ENCODE measurements at places on chromosomes 2 and 18.

DNA sequence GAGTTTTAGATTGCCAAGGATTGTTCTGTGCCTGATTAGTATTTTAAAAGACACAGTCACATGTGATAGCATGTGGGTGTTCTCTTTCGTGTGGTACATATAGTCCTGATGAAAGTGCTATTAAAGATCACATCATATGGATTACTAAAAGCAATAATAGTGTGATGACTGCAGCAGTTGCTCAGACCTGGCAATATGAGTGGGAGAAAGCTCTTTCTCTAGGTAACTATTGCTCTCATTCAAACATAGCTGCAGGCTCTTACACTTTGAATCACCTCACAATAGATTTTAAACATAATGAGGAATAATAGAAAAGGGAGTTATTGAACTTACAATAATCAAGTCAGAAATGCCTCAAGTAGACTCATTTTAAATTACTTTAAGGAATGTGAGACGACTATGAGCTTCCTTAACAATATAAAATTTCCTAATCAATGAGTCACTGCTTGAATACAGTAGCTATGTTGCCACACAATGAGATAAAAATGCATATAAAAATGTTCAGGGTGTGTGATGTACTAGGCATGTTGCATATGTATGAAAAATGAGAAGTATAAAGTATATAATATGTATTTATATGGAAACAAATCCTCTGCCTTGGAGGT lies 452.1 kb downstream of the TMX3 start:
- no peak overlapping the region for H3K4me3 ChIP-seq
- H3K36me3 ChIP-seq, result no peaks in the 10 kb centered on the region

GRCh38 chr2:62186156-62186905 lies 9.6 kb upstream of the B3GNT2 start:
- no peaks in the 10 kb centered on the region for H3K4me1 ChIP-seq
- H3K27ac ChIP-seq, result no peak overlapping the region
- peaks cover 13% of the 10 kb centered on the region for H3K27me3 ChIP-seq
- no peaks in the 10 kb centered on the region for H3K36me3 ChIP-seq

GRCh38 chr2:64090264-64090663 lies 54.0 kb downstream of the PELI1 start:
- no peaks in the 10 kb centered on the region for H3K27me3 ChIP-seq
- H3K27ac ChIP-seq, result no peak overlapping the region
- H3K4me3 ChIP-seq, result no peak overlapping the region
- H3K36me3 ChIP-seq, result peaks cover 31% of the 10 kb centered on the region

DNA sequence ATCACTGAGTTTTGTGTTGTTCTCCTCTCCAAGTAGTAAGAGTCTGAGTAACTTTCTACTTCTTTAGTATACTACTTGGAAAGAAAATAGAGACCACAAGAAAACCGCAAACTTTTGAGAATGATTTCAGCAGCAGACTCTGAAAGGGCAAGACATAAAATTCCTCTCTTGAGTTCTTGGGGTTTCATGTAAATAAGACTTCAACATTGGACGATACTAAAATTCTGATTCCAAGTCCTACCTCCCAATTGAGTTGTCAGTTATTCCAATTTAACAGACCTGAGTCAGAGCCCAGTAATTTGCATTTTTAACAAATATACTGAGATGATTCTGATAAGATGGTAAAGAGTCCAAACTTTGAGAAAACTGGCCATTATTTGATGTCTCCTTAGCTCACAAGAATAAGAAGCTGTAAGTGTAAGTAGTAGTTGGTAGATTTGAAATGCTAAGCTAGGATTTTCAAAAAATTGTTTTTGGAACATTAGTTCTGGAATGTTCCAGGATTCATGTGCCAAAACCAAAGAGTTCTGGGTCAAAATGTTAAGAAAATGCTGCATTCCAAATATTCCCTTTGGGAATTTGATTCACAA lies 261.6 kb upstream of the SPOPL start:
- H3K27me3 ChIP-seq, result peaks cover 4% of the 10 kb centered on the region
- no peaks in the 10 kb centered on the region for H3K36me3 ChIP-seq
- peak overlapping the region; percentile 75 for H3K27ac ChIP-seq
- H3K4me3 ChIP-seq, result no peak overlapping the region
- peaks cover 58% of the 10 kb centered on the region for H3K4me1 ChIP-seq
- no peak for DNase-seq

GRCh38 chr18:58639751-58640427 lies 11.0 kb upstream of the ALPK2 start:
- no peak for DNase-seq
- H3K4me3 ChIP-seq, result no peak overlapping the region
- H3K4me1 ChIP-seq, result peaks cover 22% of the 10 kb centered on the region
- no peaks in the 10 kb centered on the region for H3K27me3 ChIP-seq

GRCh38 chr18:77906103-77906892 lies 656.6 kb downstream of the GALR1 start:
- H3K4me1 ChIP-seq, result no peaks in the 10 kb centered on the region
- H3K36me3 ChIP-seq, result no peaks in the 10 kb centered on the region
- no peaks in the 10 kb centered on the region for H3K27me3 ChIP-seq
- H3K4me3 ChIP-seq, result no peak overlapping the region
- no peak overlapping the region for H3K27ac ChIP-seq

- no peaks in the 10 kb centered on the region for H3K27me3 ChIP-seq
- no peak overlapping the region for H3K27ac ChIP-seq
- DNase-seq, result no peak
- H3K4me3 ChIP-seq, result no peak overlapping the region
- H3K36me3 ChIP-seq, result no peaks in the 10 kb centered on the region
These were observed 81.6 kb downstream of the AOX1 start for GRCh38 chr2:200667413-200667812.

DNA sequence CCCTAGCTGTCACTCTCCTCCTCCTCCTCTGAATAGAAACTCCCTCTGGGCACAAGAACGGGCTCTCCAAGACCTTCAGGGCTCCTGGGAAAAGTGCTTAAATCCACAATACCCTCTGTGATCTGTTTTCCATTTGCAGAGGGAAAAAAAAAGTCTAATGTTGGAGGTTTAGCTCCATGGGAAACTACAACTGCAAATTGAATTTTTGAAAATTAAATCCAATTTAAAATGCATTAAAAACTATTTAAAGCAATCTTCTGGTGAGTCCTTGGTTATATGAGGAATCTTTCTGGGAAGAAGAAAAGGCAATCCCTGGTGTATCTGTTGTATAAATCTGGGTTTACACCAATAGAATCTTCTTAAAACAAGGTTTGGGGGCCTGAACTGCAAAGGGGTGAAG lies 64.3 kb downstream of the NCKAP5 start:
- H3K27me3 ChIP-seq, result peaks cover 16% of the 10 kb centered on the region
- no peak for DNase-seq
- peaks cover 24% of the 10 kb centered on the region for H3K4me1 ChIP-seq
- peak overlapping the region; percentile 12 for H3K27ac ChIP-seq
- no peak overlapping the region for H3K4me3 ChIP-seq

DNA sequence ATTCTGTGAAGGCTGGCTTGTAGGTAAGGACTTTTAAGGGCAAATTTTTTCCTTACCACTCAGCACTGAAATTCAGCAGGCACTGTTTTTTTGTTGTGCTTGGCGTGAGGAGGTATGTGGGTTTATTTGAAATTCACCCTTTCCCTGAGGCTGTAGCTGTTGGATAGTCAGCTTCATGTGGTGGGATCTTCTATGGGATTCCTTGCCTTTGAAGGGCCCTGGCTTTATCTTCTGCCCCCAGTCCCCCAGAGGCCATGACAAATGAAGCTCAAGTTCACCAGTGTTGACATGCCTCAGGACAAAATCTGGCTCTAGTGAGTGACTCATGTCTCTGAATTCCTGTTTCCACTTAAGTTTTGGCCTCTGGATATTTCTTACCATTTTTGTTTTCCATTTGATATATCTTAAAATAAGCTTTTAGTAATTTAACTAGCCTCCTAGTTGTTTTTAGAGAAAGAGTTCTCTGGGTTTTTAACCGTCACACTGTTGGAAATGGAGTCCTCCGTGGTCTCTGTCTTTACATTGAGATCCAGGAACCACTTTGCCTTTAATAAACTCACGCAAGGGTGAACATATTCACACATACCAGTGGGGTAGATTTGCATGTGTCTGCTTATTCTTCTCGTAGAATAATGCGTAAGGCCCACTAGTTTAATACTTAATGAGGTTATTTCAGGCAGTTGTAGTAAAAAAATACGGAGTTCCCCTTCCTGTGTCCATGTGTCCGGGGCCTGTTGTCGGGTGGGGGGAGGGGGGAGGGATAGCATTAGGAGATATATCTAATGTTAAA lies 211.1 kb upstream of the FAM98A start:
- peaks cover 20% of the 10 kb centered on the region for H3K27me3 ChIP-seq
- H3K36me3 ChIP-seq, result no peaks in the 10 kb centered on the region
- peak overlapping the region; percentile 40 for H3K27ac ChIP-seq
- H3K4me1 ChIP-seq, result peaks cover 10% of the 10 kb centered on the region
- DNase-seq, result no peak

GRCh38 chr2:60867007-60867406 lies 14.4 kb upstream of the REL start:
- no peaks in the 10 kb centered on the region for H3K4me1 ChIP-seq
- DNase-seq, result peak; percentile 19
- no peaks in the 10 kb centered on the region for H3K27me3 ChIP-seq
- H3K27ac ChIP-seq, result no peak overlapping the region

GRCh38 chr2:50582164-50582563 lies 449.8 kb downstream of the NRXN1 start:
- no peak for DNase-seq
- peaks cover 2% of the 10 kb centered on the region for H3K27me3 ChIP-seq
- no peak overlapping the region for H3K27ac ChIP-seq
- no peaks in the 10 kb centered on the region for H3K4me1 ChIP-seq
- no peak overlapping the region for H3K4me3 ChIP-seq

DNA sequence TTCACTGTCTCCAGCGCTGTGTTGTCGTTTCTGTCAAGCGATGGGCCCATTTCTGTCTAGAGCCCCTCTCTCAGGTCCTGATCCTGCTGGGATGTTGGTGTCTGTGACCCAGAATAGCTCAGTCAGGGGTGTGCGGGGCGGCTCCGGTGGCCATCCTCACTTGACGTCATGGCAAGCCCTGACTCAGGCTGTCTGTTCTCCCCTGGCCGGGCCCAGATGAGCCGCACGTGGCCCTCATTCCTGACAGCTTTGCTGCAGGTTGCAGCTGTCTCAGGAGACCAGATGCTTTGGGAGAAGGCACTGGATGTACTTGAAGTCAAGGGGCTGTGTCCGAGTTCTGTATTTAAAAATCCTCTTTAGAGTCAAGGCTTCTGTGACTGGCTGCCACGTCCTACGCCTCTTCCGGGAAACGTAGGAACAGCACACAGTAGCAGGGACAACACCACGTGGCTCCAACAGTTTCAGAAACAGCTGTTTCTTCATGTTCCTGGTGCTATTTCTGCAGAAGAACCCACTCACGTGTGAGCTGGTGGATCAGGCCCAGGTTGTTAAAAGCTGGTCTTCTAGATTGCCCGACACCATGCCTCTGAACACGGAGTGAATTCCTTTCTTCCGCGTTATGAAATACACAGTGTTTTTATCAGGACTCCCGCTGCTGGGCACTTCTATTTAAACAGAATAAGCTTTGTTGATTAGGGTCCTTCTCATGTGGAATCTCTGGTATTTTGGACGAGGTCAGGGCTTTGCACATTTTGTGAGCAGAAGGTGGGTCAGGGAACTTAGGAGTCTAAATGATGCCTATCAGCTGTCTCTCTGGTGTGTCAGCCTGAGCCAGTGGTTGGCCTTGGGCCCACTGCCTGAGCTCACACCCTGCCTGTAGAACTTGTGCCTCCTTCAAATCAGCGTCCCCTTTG lies 28.3 kb upstream of the NTSR2 start:
- H3K36me3 ChIP-seq, result no peaks in the 10 kb centered on the region
- H3K4me1 ChIP-seq, result peaks cover 12% of the 10 kb centered on the region
- no peak overlapping the region for H3K4me3 ChIP-seq
- no peak overlapping the region for H3K27ac ChIP-seq
- DNase-seq, result no peak
- H3K27me3 ChIP-seq, result peaks cover 2% of the 10 kb centered on the region

DNA sequence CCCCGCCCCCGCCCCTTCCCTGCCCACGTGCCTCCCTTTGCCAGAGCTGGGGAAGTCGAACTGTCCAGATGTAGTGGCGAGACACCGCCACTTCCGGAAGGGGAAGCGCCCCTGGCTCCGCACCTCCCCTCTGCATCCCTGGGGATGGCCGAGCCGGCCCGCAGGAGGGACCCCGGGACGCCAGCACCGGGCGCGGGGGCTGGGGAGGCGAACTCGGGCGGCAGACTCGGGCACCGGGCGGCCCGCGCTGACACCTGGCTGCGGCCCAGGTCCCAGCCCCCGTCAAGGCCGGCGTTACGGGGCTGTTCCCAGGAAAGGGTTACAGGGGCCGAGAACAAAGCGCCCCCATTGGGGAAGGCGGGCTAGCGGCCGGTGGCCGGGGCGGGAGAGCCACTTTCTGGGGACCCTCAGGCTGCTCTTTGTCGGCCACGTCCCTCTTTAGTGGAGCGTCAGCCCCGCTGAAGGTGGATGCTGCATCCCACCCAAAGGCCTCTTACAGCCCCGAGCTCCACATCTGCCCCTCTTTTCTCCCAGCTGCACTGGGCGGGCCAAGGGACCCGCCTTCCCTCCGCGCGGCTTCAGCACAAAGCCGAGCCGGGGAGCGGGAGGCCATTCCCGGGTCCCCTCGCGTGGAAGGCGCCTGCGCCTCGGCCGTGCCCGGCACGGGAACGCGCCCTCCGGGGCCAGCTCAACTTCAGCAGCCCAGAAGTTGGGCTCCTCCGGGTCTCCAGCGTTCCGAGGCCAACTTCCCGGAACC lies 1.3 kb downstream of the SDC1 start:
- peaks cover 27% of the 10 kb centered on the region for H3K4me1 ChIP-seq
- no peak overlapping the region for H3K27ac ChIP-seq
- H3K27me3 ChIP-seq, result no peaks in the 10 kb centered on the region
- no peak for DNase-seq

- peaks cover 5% of the 10 kb centered on the region for H3K27me3 ChIP-seq
- H3K4me1 ChIP-seq, result peaks cover 16% of the 10 kb centered on the region
- no peaks in the 10 kb centered on the region for H3K36me3 ChIP-seq
- H3K27ac ChIP-seq, result peak within 1 kb of the TSS; percentile 97
- peak within 1 kb of the TSS; percentile 92 for H3K4me3 ChIP-seq
- peak; percentile 86 for DNase-seq
These were observed at the start of gene ASXL3 for GRCh38 chr18:33577685-33578517. ASXL3 (plus strand) TSS chr18:33578219; CDS start chr18:33578632, 413 bp downstream.

Measured in osteocyte (in vitro differentiated cells).